ENCODE measurements at places on chromosomes 3 and 15.

DNA sequence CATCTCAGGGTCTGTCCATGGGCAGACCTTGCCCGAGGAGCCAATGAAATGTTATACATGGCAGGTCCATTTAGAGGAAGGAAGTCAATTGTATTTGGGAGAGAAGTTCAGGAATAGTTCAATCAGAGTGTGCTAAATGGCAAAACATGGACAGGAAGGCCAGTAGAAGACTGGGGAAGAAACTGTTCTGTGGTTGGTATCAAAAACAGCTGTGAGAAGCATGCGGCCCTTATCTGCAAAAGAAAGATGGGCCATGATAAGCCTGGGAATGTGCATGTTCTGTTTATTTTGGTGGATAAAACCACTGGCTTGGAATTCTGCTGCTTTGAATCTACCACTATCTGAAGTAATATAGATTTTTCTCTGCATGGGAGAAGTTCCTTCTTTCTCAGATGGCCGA, 100.4 kb downstream of the MCTP2 start:
- no peak for DNase-seq

DNA sequence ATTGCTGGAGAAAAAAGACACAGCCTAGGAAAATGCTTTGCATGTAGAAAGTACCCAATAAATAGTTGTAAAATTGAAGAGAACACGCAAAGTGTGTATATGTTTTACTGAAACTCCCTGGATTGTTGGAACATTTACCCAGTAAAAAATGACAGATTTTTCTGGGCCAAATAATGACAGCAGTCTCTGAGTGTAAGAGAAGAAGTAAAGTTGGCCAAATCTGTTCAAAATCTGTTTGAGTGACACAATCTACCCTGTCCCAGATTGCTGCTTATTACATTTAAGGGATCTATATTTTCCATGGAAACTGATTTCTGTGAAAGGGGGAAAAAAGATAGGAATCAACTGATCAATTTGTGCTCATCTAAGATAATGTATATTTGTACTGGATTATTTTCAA, 267.9 kb downstream of the TUSC7 start:
- no peak for DNase-seq

DNA sequence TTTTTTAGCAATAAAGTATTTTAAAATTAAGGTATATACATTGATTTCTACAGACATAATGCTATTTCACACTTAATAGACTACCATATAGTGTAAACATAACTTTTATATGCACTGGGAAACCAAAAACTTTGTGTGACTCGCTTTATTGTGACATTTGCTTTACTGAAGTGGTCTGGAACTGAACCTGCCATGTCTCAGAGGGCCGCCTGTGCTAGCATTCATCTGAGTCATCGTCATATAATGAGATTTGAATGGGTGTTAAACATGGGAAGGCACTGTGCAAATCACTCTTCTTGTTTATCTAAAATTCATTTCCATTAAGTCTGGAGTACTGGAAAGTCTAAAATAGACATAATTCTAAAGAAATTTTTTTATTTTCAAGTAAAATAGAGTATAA, 12.9 kb downstream of the EIF2AK4 start:
- DNase-seq: no peak

- DNase-seq: no peak
These were observed 8.9 kb downstream of the GYG1 start for GRCh38 chr3:149000206-149000745.

- DNase-seq: no peak
These were observed 134.4 kb upstream of the MITF start for GRCh38 chr3:69604735-69605450.

GRCh38 chr15:80906159-80906766, 83.4 kb downstream of the MESD start:
- DNase-seq: no peak

GRCh38 chr15:25743548-25744275, 119.4 kb downstream of the ATP10A start:
- no peak for DNase-seq

DNA sequence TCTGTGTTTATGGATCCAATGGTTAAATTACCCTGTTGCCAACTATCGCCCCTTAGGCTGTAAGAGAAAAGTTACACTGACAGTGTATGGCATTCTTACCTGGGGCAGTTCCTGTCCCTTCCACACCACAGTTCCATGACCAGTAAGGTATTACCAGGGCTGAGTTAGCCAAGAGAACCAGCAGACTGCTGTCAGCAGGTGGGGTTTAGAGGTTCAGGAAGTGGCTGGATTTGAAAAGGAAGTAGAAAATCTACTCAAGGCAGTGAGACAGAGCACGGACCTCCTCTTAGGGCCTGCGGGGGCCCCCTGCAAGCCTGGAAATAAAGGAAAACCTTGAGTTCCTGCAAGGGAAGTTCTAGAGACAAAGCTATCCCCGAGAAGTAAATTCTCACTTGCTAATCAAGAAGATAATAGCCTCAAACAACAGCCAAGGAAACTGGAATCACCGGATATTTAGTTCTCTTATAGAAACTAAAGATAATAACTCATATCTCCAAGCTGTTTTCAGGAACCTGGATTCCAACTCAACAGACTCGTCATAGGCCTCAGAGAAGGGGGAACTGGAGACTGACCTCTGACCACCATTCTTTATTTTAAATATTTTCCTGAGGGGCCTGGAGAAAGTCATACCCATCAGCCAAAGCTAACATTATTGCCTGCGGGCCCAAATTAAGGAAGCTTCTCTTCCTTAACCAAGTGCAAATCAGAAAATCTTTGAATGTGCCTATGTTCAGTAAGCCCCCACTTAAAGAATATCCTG, 161.7 kb downstream of the ANXA2 start:
- DNase-seq: no peak

- DNase-seq: no peak
These were observed 18.1 kb upstream of the STAC start for GRCh38 chr3:36362216-36362615.

DNA sequence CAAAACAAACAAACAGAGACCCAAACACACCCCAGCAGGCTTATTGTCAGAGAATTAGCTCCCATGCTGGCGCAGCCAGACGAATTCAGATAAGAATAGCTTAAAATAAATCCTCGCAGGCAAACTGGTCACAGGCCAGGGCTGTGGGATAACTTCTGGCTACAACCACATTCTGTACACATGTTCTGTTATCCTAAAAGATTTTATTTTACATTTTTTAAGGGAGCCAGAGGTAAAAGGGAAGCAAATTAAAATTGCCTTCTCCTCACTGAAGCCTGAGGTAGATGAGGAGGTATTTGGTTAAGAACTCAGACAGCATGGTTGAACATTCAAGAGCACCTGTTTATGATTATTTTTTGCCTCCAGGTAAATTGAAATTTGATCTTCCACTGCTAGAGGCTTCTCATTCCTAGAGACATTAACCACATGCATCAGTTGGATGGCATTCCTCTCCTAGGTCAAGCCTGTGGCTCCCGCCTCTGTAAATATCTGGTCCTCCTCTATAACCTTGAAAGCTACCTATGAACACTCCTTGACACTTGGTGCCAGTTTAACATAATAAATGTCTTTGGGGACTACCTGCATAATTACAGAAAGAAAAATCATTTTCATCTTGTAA, 190.3 kb downstream of the SATB1 start:
- DNase-seq: no peak

- no peak for DNase-seq
These were observed 29.7 kb downstream of the SAXO2 start for GRCh38 chr15:82292271-82292670.

DNA sequence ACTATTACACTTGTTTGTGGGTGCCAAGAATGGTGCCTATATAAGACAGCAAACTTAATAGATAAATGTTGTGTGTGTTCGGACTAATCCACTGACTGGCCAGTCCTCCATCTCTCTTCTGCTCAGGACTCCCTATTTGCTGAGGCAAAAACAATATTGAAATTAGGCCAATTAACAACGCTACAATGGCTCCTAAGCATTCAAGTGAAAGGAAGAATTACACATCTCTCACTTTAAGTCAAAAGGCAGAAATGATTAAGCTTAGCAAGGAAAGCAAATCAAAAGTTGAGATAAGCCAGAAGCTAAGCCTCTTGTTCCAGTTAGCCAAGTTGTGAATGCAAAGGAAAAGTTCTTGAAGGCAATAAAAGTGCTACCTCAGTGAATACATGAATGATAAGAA, 126.9 kb downstream of the CCNL1 start:
- DNase-seq: no peak

DNA sequence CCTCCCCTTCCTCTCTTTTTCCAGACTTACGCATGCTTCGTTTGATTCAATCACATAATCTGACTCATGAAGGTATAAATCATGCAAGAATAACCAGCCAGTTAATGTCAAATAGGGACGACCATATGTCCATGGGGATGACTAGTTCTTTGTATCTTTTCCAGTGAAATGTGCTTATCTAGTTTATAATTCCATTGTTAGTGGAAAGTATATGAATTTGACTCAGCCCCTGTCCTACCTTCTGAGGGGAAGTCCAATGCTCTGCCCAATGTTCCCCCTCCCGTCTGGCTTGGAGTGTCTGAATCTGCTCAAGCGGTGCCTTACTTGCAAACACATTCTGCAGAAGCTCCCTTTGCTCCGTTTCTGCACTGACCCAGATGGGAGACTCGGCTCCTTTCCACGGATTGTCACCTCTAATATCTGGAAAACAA, 55.0 kb upstream of the EPHB3 start:
- no peak for DNase-seq

GRCh38 chr3:71392251-71392650, 191.3 kb downstream of the FOXP1 start:
- DNase-seq: no peak

DNA sequence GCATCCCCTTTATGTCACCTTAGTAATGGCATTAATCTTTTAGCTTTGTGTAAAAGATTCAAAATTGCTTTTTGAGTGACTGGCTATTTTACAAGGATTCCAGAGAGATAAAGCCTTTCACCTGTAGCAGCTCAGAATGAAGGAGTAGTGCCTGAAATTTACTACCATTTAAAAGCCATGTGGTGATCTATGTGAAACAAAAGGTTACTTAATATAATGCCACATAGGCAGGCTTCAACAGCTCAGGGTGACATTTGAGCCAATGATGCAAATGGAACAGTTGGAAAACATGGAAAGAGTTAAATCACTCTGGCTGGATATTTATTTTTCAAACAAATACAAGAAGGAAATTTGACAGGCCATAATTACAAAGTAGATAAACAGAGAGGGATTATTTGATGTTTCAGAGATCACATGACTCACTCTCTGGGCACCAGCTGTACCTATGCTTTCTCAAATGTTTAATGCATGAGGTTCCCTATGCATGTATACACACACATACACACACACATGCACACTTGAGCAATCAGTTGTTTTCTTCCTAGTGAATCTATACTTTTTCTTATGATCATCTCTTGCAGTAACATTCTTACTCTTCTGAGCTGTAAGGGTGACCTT, 171.5 kb downstream of the ZMAT3 start:
- DNase-seq: no peak

GRCh38 chr15:58475573-58476524, 44.1 kb downstream of the LIPC start:
- DNase-seq: no peak

DNA sequence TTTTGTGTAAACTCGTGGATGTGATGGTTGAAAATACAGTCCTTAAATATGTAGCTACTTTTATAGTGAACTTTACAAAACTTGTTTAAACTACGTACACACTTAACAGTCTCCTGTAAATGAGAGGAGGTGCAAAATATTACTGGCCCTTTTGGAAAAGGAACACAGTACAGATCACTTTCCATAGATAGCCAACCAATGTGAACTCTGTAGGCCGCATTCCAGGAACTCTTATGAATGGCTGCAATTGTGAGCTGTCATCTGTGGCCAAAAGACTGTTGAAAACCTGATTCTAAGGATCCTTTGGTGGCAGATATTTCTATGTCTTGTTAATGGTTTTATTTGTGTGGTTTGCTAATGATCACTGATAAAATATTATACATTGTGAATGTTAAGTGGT, 6.2 kb downstream of the TSC22D2 start:
- DNase-seq: no peak

DNA sequence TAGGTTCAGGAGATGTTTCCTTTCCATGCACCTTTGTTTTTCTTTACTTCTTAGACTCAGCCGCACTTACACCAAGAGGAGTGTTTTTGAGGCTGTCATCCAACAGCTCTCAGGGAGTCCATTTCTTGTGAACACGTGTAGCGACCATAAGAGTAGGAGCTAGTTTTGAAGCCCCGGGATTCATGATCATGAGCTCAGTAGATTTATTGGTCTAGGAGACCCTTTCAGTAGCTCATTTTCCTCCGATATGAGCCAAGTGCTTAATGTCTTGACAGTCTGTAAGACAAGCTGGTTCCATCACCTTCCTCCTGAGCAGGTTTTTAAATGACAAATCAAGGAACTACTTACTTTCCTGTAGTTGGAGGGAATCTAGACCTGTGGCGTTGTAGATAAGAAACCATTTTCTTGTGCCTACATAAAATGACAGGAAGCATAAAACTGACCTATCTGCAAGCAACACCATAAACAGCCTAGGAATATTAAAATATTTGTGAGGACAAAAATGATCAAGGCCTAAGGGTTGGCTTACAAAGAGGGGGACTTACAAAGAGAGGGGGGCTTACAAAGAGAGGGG, 172.6 kb upstream of the BHLHE40 start:
- DNase-seq: no peak

DNA sequence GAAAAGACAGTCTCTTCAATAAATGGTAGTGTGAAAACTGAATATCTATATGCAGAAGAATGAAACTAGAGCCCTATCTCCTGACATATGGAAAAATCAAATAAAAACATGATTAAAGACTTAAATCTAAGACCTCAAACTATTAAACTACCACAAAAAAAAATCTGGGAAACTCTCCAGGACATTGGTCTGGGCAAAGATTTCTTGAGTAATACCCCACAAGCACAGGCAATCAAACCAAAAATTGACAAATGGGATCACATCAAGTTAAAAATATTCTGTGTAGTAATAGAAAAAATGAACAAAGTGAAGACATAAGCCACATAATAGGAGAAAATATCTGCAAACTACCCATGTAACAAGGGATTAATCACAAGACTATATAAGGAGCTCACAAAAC, 286.4 kb downstream of the TBC1D5 start:
- no peak for DNase-seq

GRCh38 chr3:177459401-177459800, 262.1 kb upstream of the TBL1XR1 start:
- no peak for DNase-seq
